ENCODE measurements at places on chromosomes 4 and X.

GRCh38 chr4:114598191-114599121 is at the start of gene UGT8:
Gene UGT8 (plus strand): TSS chr4:114598807. CDS start chr4:114622881, 24,074 bp downstream.
- no peak for DNase-seq

GRCh38 chr4:146255463-146255862 is 41.1 kb downstream of the REELD1 start:
- no peak for DNase-seq

DNA sequence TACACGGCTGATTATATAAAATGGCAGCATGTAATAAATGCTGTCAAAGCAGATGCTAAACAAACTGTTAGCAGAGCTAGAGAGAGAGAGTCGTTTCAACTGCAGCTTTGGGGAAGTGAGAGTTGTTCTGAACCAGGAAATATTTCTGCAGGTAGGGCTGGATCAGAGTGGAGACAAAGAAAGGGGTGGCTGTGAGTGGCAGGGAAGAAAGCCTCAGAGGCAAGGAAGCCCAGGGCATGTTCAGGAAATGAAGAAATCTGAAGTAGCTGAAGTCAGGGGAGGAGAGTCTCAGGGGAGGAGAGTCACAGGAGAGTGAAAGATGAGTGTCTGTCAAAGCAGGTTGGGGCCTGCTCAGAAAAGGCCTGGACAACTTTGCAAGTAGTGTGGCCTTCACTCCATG is 48.4 kb upstream of the RPS6KA3 start:
- DNase-seq, result no peak

- DNase-seq, result no peak
Observed at GRCh38 chr4:67288964-67289363, 256.3 kb downstream of the CENPC start.

DNA sequence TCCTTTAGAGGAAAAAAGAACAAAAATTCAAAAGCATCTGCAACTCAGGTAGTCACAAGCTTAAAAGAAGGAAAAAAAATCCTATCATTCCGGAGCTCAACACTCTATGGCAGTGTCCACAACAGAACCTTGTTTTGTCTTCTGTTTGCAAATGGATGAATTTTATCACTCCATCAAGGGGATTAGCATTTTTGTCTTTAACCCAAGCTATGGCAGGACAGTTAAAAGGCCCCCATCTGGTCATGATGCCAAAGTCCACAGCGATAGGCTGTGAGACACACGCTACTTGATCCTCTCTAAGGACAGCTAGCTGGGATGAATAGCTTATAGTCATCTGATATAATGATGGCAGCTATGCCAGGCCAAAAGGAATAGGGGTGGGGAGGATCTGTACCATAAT is 16.6 kb downstream of the AMER1 start:
- DNase-seq, result no peak

DNA sequence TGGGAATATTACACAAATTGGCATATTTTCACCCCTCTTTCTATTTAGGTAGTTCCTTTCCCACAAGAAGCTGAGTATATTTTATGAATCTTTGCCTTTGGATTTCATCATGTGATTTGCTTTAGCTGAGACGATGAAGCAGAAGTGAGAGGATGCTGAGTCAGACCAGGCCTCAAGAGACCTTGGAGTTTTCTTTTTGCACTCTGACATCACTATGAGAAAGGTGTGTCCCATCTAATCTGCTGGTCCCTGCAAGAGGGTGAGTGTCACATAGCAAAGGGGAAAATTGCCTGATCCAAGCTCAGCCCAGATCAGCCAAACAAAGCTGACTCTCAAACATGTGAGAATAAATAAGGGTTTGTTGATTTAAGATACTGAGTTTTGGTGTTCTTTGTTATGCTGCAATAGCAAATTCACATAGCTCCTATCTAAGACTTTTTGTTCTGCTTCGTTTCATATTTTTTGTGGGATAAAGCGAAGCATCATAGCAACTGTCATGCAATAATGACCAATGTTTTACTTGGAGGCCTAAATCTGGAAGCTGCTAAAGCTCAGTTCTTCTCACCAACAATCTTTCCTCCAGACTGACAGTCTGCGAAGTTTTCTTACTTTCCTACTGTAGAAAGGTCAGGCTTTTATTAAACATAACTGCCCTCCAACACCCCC is 176.9 kb downstream of the PDHA2 start:
- DNase-seq, result no peak

GRCh38 chr4:14345356-14345775 is 656.9 kb upstream of the CPEB2 start:
- DNase-seq, result no peak

GRCh38 chr4:188466001-188466400 is 326.8 kb downstream of the TRIML1 start:
- no peak for DNase-seq

DNA sequence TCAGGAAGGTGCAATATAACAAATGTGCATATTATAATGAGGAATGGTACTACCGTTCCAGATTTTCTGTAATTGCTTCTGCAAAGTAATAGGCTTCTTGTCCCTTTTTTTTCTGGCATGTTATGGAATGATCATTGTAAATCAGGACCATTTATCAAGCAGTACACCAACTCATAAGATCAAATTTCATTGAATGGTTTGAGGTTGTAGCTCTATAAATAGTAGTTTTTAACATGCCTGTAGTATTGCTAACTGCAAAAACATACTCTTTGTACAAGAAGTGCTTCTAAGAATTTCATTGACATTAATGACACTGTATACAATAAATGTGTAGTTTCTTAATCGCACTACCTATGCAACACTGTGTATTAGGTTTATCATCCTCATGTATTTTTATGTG is 12.6 kb downstream of the IBSP start:
- no peak for DNase-seq

DNA sequence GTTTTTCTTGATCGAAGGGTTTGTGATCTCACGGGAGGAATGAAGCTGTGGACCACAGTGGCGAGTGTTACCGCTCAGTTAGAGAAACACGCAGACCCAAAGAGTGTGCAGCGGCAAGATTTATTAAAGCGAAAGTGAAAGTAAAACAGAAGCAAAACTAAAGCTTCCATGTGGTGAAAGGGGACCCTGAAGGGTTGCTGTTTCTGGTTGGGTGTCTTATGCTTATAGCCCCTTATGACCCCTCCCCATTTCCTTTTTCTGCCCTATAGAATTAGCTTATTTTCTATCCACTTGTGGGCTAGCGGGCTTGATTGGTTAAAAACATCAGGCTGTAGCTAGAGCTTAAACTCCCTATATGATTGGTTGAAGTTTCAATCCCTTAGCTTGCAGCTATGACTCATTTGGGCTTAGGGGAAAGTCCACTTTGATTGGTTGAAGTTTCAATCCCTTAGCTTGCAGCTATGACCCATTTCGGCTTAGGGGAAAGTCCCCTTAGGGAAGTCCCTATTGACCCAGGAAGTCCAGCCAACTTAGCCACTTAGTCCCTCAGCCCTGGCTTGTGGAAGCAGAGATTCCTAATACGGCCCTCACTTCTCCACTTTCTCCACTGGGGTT is 171.2 kb upstream of the NWD2 start:
- no peak for DNase-seq

- DNase-seq, result no peak
Observed at GRCh38 chr4:74415602-74416300, 29.2 kb upstream of the AREG start.

Measured in stimulated activated CD4-positive, alpha-beta T cell treated with anti-CD3 and anti-CD28 coated beads, Interleukin-2, amount 100 ng/mL, for 24 hours (primary cell).